ENCODE measurements at places on chromosomes 1 and 21. TPM values are rescaled to one million over a fixed set of nuclear protein-coding genes. Genes with fewer than 3 reads are reported as not detected.

The SLAMF7 gene
- 12.9 TPM for total RNA-seq

The FCGR2B gene
- total RNA-seq: 5.1 TPM

The PADI2 gene
- 278 TPM for total RNA-seq

- no peak for DNase-seq
Measured at GRCh38 chr1:32372149-32372756, 9.9 kb downstream of the TSSK3 start.

- no peak for DNase-seq
Measured at GRCh38 chr21:42993051-42993712, 18.8 kb downstream of the PKNOX1 start.

DNA sequence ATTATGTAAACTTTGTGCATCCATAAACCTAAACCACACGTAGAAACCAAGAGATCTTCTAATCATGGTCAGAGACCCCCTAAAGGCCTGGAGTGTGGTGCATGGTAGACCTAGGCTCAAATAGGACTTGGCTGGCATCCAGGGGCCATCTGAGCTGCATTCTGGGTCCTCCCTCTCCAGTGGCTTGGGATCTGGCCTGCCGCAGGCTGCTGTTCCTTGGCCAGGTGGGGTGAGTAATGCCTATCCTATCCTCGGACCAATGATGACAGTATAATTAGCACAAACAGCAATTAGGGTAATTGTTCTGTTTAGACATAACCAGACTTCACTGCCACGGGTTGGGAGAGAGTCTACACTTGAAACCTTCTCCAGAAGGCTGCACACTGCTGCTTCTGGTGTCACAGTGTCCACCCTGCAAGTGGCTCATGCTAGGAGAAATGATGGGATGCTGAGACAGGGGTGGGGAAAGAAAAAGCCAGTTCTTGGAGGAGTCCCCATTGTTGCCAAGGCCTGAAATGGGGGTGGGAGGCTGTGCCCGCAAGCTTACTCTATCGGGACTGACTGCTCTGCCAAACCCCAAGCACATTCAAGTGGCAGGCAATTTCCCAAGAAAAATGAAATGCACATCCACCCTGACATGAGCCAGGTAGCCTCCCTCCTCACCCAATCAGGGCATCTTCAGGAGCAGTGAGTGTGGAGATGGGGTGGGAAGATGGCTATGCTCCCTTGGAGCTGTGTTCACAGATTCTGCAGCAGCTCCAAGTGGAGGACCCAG lies 12.5 kb upstream of the PKP1 start:
- no peak for DNase-seq
